Activated CD4-positive, alpha-beta T cell treated with anti-CD3 and anti-CD28 coated beads, Interleukin-2, amount 10 ng/mL, durations not matched to agents 24 days and 14 days (primary cell): ENCODE measurements at places on chromosomes 16 and 17. TPM values are rescaled to one million over a fixed set of nuclear protein-coding genes. Genes with fewer than 3 reads are reported as not detected.

GINS3 gene
- total RNA-seq, result 24.1 and 25.0 TPM in 2 replicates

TERB1 gene
- 0.37 TPM in 1 of 2 replicates, not detected in the other for total RNA-seq

GRCh38 chr16:63581570-63581969 is 1540.3 kb downstream of the CDH11 start:
- no peak overlapping the region for H3K27ac ChIP-seq
- DNase-seq, result no peak
- H3K4me3 ChIP-seq, result no peak overlapping the region
- no peaks in the 10 kb centered on the region for H3K36me3 ChIP-seq
- H3K4me1 ChIP-seq, result no peaks in the 10 kb centered on the region
- no peaks in the 10 kb centered on the region for H3K27me3 ChIP-seq

DNA sequence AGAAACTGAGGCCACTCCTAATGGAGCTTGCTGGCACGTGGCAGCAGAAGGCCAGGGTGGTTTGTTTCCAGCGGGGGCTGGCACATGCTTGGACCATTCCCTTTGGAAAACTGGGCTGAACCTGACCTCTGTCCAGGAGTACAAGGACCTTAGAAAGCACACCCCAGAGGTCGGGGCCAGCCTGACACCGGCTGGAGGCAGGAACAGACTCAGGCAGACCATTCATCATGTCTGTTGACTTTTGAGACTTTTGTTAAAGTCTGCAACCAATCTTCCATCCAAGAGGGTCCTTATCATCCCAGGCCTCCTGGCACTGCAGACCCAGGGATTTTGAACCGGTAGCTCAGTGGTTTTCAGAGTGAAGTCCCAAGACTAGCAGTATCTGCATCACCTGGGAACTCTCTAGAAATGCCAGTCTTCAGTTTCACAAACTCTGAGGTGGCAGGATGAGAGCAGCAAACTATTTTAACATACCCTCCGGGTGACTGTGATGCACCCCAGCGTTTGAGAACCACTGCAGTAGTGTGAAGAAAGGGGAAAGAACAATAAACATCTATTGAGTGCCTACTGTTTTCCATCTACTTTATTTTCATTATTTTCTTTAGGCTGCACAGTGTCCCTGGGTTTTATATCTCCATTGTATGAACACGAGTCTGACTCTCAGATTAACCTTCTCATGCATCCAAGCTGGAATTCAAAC is 145.3 kb upstream of the PLCG2 start:
- no peaks in the 10 kb centered on the region for H3K36me3 ChIP-seq
- H3K4me3 ChIP-seq, result peak overlapping the region; percentile 82
- H3K4me1 ChIP-seq, result peaks cover 68% of the 10 kb centered on the region

DNA sequence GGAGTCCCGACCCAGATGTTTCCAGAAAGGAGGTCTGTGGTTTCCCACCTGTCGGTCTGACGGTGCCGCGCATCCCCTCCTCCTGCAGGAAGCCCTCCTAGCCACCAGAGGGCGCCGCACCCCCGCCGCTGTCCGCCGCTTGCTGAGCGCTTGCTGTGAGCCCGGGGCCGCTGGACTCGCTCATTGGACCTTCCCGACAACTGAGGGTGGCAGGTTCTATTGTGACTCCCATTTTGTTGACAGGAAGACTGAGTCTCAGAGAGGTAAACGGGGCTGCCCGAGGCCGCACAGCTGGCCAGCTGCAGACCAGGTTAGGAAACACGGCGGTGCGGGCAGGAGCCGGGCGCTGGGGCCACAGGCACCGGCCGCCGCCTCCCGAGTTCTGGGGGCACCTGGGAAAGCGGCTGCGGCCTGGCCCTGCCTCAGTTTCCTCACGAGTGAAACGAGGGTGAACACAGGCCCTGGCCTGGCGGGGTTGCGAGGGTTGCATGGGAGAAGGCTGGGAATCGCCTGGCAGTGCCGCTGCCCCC is 191.1 kb upstream of the CIBAR2 start:
- peak; percentile 95 for DNase-seq
- H3K27ac ChIP-seq, result peak overlapping the region; percentile 77
- H3K36me3 ChIP-seq, result no peaks in the 10 kb centered on the region
